ENCODE measurements at places on chromosomes 16 and 17.

- DNase-seq: no peak
Observed at GRCh38 chr17:66980896-66981295, 16.4 kb downstream of the CACNG4 start.

GRCh38 chr16:74297145-74297665, 591 bp downstream of the PSMD7 start:
- peak; percentile 8 for DNase-seq

DNA sequence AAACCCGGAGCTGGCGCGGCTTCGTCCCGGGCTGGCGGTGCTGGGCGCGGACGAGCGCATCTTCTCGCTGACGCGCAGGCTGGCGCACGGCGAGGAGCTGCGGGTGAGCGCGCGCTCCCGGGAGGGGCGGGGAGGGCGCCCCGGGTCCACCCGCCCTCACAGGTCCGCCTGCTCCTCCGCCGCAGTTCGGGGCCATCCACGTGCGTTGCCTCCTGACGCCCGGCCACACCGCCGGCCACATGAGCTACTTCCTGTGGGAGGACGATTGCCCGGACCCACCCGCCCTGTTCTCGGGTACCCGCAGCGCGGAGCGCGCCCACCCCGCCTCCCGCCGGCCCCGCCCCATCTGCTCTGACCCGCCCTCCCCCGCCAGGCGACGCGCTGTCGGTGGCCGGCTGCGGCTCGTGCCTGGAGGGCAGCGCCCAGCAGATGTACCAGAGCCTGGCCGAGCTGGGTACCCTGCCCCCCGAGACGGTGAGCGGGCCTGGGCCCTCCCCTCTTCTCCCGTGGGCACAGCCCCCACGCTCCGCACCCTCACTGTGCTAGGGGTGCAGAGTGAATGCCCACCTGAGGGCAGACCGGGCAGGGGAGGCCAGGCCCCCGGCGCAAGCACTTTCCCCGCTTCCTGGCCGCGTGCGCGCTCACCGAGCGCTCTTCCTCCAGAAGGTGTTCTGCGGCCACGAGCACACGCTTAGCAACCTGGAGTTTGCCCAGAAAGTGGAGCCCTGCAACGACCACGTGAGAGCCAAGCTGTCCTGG, 1.4 kb downstream of the HAGHL start:
- DNase-seq: peak; percentile 50

DNA sequence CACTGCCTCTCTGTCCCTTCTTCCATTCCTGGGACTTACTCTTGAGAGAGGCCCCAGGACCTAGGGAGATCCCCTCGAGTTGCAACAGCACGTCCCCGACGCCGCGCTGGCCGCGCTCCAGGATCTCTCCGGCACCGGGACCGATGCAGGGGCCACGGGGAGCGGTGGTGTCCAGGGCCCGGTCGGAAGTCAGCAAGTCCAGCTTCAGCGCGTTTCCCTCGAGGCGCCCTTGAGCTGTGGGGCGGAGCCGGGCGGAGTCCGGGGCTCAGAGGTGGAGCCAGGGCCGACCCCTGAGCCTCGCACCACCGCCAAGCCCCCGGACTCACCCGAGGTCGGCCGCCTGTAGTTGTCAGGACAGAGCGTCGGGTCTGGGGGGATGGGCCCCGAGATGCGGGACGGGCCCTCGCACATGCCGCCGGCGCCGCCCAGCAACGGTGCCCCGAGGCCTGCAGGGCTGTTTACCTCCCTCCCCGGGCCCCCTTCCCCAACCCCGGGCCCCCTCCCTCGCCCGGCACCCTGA, 458 bp downstream of the ENKD1 start:
- no peak for DNase-seq

DNA sequence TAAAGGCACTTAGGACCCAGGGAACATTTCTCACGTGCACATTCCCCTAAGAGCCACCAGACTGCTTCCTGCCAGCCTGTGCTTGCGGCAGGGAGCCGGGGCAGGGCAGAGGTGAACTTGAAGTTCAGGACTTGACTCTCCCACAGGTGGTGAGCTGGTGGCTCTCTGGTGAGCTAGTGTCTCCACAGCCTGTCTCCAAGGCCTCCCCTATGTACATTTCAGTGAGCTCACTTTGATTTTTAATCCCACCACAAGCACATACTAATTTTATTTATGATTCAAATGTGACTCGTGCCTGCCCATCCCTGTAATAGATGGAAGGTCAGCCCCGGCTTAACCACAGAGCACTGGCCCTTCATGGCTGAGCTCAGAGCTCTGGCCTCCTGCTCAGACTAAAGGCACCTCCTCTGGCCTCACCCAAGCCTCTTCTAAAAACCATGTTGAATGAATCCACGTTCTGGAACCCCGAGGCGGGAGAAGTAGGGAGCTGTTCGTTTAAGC, 9.2 kb downstream of the SNN start:
- no peak for DNase-seq

DNA sequence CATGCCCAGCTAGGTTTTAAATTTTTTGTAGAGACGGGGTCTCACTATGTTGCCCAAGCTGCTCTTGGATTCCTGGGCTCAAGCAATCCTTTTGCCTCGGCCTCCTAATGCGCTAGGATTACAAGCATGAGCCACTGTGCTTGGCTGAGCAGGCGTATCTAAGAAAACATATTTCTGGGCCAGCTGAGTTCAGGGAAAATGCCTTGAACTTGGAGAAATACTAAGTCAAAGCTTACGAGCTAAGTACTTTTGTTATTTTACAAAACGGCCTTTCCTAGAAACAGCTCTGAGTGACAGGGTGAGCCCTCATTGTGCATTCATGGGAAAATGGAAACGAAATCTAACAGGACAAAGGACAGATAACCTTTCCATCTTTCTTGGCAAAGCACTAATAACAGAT, 24.7 kb downstream of the DNAI2 start:
- no peak for DNase-seq

GRCh38 chr17:565521-565920, 149.1 kb downstream of the VPS53 start:
- no peak for DNase-seq

GRCh38 chr17:13775450-13775849, 173.7 kb upstream of the HS3ST3A1 start:
- DNase-seq: no peak
